Transverse colon (tissue), 4 donors: ENCODE measurements at places on chromosomes 11 and 22.
A peak's percentile ranks its signal among the peaks of the same experiment; 100 is the strongest.

DNA sequence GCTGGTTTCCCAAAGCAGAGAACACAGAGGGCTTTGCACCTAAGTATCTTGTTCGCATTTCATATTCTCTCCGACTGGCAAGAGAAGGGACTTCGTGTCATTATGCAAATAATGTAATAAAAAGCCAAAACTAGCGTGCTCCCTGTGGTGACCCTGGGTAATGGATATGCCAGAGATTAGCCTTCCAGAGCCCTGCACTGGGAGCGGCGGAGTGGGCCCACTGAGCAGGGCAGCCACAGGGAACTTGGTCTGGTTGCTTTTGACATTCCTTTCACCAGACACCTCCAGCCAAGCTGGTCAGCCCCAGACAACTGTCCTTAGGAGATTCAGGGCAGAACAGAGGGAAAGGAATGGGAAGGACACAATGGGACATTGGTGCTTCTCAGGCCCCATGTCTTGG is 56.1 kb downstream of the FLI1 start:
- H3K4me1 ChIP-seq, result peaks cover 14% of the 10 kb centered on the region
- no peak for DNase-seq
- no peaks in the 10 kb centered on the region for H3K36me3 ChIP-seq
- no peaks in the 10 kb centered on the region for H3K27me3 ChIP-seq

DNA sequence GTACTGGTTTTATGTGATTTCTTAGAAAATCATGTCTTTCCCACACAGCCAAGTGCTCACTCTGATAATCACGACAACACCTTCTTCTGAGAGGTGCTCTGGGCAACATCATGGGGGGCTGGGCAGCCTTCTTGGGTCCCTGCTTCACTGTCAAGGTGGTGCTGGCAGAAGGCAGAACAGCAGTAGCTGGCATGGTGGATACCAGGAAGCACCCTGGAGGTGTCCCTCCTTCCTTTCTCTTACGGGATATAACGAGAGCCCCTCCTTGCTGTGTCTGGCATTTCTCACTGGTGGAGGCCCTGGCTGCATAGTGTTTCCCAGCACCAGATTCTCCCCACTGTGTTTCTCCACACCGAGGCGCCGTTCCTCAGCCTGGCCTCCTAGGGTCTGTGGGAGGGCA is 60.9 kb downstream of the SCN3B start:
- DNase-seq, result no peak
- no peaks in the 10 kb centered on the region for H3K27me3 ChIP-seq
- peaks cover 12% of the 10 kb centered on the region for H3K4me1 ChIP-seq
- no peaks in the 10 kb centered on the region for H3K36me3 ChIP-seq
- no peak overlapping the region for H3K4me3 ChIP-seq

- H3K4me3 ChIP-seq, result no peak overlapping the region
- H3K4me1 ChIP-seq, result no peaks in the 10 kb centered on the region
- no peak for DNase-seq
- H3K27me3 ChIP-seq, result peaks cover 16% of the 10 kb centered on the region
- H3K27ac ChIP-seq, result no peak overlapping the region
- H3K36me3 ChIP-seq, result no peaks in the 10 kb centered on the region
Observed at GRCh38 chr22:27381552-27381951, 420.0 kb downstream of the MN1 start.

DNA sequence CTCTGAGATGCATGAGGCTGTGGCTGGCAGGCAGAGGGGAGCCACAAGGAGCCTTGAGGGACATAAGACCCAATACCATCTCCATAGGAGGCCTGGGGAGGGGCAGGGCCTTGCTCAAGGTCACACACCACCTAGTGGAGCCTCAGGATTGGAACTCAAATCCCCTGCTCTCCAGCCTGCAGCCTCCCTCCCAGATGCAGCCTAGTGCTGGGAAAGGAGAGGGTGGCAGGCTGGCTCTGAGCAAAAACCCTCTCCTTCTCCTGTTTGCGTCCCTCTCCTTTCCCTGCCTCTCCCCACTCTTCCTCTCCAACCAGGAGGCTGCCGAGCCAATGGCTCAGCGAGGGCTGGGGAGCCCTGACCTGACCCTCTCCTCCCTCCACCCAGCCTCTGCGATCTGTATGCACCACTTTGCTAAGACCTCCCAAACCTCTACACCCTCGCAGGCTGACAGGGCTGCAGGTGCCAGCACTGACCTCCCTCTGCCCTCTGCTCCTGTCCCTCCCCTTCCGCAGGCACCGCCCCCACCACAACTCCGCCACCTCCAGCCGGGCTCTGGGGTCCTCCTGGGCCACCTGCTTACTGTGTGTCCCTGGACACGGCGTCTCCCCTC is 14.7 kb downstream of the IGLL1 start:
- no peak overlapping the region for H3K27ac ChIP-seq
- DNase-seq, result peak; percentile 27
- H3K4me3 ChIP-seq, result no peak overlapping the region

- H3K4me3 ChIP-seq, result no peak overlapping the region
- peak overlapping the region; percentile 14 for H3K27ac ChIP-seq
- H3K4me1 ChIP-seq, result peaks cover 11% of the 10 kb centered on the region
- no peaks in the 10 kb centered on the region for H3K36me3 ChIP-seq
- peak; percentile 45 for DNase-seq
- H3K27me3 ChIP-seq, result peaks cover 76% of the 10 kb centered on the region
Observed at GRCh38 chr22:39236321-39237317, 8.2 kb downstream of the PDGFB start.

GRCh38 chr11:58573451-58574104 is 2.1 kb downstream of the LPXN start:
- H3K27ac ChIP-seq, result peak overlapping the region; percentile 100
- peaks cover 50% of the 10 kb centered on the region for H3K4me1 ChIP-seq
- DNase-seq, result no peak
- H3K36me3 ChIP-seq, result peaks cover 9% of the 10 kb centered on the region
- H3K4me3 ChIP-seq, result no peak overlapping the region

DNA sequence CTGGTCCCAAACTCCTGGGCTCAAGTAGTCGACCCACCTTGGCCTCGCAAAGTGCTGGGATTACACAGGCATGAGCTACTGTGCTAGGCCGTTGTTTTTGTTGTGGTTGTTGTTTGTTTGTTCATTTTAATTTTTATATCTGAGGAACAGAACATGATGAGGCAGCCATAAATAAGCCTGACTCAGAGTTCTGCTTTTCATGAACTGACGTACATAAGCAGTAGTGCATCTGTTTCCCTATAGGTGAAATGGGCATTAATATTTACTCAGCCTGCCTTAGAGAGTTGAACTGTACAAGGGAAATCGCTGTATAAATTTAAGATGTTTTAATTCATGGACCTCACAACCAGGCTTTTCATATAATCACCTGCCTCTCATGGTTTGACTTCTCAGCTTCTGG is 80.5 kb downstream of the PDHX start:
- H3K36me3 ChIP-seq, result no peaks in the 10 kb centered on the region
- H3K4me1 ChIP-seq, result peaks cover 3% of the 10 kb centered on the region
- DNase-seq, result no peak
- no peaks in the 10 kb centered on the region for H3K27me3 ChIP-seq

DNA sequence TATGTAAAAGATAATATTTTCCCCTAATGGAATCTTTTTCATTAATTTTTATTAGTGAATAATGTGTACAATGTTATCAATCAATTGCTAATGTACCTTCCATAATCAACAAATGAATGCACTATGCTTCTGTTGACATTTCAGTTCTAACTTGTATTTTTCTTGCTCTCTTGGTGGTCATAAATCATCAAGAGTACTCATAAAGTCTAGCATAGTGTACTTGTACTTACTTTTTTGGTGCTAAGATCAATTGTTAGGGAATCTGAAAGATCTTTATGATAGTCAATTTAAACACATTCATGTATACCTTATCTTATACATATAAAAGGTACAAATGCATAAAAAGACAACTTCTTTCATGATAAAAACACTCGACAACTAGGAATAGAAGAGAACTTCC is 10.5 kb downstream of the ENTHD1 start:
- no peak overlapping the region for H3K27ac ChIP-seq
- no peak overlapping the region for H3K4me3 ChIP-seq
- H3K4me1 ChIP-seq, result no peaks in the 10 kb centered on the region

DNA sequence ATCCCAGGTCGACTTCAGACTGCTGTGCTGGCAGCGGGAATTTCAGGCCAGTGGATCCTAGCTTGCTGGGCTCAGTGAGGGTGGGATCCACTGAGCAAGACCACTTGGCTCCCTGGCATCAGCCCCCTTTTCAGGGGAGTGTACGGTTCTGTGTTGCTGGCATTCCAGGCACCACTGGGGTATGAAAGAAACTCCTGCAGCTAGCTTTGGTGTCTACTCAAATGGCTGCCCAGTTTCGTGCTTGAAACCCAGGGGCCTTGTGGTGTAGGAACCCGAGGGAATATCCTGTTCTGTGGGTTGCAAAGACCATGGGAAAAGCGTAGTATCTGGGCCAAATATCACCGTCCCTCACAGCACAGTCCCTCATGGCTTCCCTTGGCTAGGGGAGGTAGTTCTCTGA is 254.8 kb downstream of the GRIK4 start:
- DNase-seq, result no peak
- no peak overlapping the region for H3K4me3 ChIP-seq
- H3K36me3 ChIP-seq, result no peaks in the 10 kb centered on the region
- peaks cover 13% of the 10 kb centered on the region for H3K27me3 ChIP-seq
- H3K4me1 ChIP-seq, result no peaks in the 10 kb centered on the region

DNA sequence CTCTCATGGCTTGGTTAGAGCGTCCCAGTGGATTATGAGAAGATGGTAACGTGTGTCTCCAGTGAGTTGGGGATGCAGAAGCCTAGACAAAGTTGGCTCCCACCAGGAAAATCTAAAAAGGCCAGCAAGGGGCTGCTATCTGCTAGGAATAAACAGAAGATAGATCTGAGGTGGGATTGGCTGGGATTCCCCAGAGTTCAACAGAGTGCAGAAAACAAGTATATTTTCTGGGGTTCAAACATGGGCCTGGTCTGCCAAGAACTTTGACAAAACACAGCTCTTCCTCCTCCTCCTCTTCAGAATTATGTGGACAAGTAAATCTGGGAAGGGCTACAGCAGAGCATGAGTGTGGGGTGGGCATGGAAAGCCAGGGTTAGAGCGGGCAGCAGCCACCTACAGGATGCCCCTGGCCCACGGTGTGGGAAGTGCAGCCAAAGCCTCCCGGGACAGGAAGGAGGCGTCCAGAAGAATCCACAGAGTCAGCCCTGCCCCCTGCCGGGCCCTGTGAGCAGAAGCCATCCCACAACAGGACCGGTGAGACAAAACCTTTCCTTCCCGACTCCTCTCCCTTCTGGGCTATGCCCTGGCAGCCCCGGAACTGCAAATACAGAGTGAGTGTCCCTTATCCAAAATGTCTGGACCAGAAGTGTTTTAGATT is 67.1 kb downstream of the CD82 start:
- H3K4me3 ChIP-seq, result no peak overlapping the region
- no peaks in the 10 kb centered on the region for H3K4me1 ChIP-seq
- peaks cover 47% of the 10 kb centered on the region for H3K27me3 ChIP-seq
- peak; percentile 29 for DNase-seq

DNA sequence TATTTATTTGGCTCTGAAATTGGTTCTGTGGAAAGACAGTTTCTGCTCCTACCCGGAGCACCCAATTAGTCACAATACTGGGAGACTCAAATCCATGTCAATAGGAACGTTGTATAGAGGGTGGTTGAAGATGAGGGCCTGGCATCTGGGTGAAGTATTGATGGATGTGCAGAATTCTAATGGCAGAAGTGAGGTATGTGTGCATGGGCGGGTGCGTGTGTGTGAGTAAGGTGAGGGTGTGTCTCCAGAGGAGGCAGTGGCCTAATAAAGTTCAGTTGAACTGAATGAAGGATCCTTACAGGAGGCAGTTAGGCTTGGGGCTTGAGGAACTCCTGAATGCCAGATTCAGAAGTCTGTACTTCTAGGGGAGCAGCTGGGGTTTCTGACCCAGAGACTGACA is 71.8 kb upstream of the B3GAT1 start:
- H3K36me3 ChIP-seq, result no peaks in the 10 kb centered on the region
- no peak for DNase-seq
- no peaks in the 10 kb centered on the region for H3K27me3 ChIP-seq
- H3K27ac ChIP-seq, result no peak overlapping the region
- no peaks in the 10 kb centered on the region for H3K4me1 ChIP-seq

DNA sequence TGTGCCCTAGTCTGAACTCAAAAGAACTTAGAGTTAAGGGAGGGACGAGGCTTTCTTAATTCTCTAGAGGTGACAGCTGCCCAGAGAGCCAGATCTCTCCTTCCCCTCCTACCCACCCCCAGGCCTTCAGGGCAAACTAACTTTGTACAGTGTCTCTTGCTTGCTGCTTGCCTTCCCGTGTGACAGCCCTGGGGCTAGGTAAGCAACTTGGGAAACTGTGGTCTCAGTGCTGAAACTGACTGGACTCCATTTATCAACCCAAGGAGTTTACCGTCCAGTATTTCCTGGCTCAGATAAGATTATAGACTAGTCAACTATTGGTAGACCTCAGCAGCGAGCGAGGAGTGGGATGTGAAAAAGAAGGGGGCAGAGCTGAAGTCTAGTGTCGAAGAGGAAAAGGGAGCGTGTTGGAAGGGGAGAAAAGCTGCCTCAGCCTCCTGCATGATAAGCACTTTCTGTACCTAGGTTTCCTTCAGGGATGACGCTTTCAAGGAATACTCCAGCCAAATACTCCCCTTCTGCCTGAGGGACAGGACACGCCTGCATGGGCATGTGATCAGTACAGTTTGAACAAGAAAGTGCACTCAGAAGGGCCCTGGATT is 43.3 kb upstream of the WEE1 start:
- H3K4me1 ChIP-seq, result peaks cover 47% of the 10 kb centered on the region
- H3K27me3 ChIP-seq, result no peaks in the 10 kb centered on the region
- H3K4me3 ChIP-seq, result no peak overlapping the region
- H3K27ac ChIP-seq, result peak overlapping the region; percentile 85
- no peak for DNase-seq
- no peaks in the 10 kb centered on the region for H3K36me3 ChIP-seq

- no peaks in the 10 kb centered on the region for H3K36me3 ChIP-seq
- DNase-seq, result no peak
- H3K27ac ChIP-seq, result peak overlapping the region; percentile 79
- H3K4me3 ChIP-seq, result peak overlapping the region; percentile 16
Observed at GRCh38 chr22:37485395-37486223, 575 bp downstream of the MFNG start.

DNA sequence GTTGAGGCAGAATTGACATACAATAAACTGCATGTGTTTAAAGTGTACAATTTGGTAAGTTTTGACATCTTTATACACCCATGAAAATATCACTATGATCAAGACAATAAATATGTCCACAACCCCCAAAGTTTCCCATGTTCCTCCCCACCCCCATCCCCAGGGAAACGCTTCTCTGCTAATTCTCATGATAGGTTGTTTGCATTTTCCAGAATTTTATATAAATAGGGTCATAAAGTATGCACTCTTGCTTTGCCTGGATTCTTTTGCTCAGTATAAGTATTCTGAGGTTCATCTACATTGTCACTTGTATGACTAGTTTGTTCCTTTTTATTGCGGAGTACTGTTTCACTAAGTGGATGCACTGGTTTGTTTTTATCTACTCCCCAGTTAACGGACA is 35.6 kb downstream of the MYEOV start:
- no peak overlapping the region for H3K4me3 ChIP-seq
- H3K36me3 ChIP-seq, result no peaks in the 10 kb centered on the region
- no peak overlapping the region for H3K27ac ChIP-seq
- DNase-seq, result no peak

- no peak for DNase-seq
- no peaks in the 10 kb centered on the region for H3K36me3 ChIP-seq
- H3K27me3 ChIP-seq, result no peaks in the 10 kb centered on the region
- no peak overlapping the region for H3K27ac ChIP-seq
- no peaks in the 10 kb centered on the region for H3K4me1 ChIP-seq
Observed at GRCh38 chr22:49021131-49021925, 806.3 kb downstream of the BRD1 start.
